NCI-H1048 (cell line): ENCODE measurements at places on chromosomes 12 and 14.
A peak's percentile ranks its signal among the peaks of the same experiment; 100 is the strongest.

DNA sequence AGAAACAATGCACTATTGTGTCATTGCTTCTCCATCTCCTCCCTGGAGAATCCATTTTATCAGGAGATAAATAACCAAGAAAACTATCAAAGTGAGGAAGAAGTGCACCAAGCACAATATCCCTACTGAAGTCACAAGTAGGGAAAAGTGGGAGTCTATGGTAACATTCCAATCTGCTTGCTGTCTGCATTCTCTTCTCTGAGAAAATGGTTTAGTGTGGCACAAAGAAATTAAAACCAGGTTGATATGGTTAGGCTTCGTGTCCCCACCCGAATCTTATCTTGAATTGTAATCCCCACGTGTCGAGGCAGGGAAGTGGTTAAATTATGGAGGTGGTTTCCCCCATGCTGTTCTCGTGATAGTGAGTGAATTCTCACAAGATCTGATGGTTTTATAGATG, 209.7 kb downstream of the PRKD1 start:
- no peak for DNase-seq

DNA sequence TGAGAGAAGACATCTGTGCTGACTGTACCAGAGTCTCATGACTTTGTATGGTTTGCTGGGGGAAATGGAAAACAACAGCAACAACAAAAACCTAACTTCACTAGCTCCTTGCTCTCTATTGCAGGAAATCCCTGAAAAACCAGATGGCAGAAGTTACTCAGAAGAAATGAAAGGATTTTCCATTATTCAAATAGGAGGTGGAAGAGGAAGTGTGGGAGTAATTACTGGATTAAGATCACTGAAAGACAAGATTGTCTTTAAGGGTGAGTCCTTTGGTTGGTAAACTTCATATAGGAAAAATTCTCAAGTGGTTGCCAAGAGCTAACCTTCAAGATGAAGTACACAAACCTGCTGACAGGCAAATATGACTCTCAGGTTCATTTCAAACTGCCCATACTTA, 391.9 kb upstream of the ATP2B1 start:
- DNase-seq = no peak

- DNase-seq = no peak
These were observed 15.2 kb downstream of the C12orf43 start for GRCh38 chr12:121001060-121001459.

GRCh38 chr14:20711261-20711660, 22.7 kb downstream of the ANG start:
- DNase-seq = no peak

DNA sequence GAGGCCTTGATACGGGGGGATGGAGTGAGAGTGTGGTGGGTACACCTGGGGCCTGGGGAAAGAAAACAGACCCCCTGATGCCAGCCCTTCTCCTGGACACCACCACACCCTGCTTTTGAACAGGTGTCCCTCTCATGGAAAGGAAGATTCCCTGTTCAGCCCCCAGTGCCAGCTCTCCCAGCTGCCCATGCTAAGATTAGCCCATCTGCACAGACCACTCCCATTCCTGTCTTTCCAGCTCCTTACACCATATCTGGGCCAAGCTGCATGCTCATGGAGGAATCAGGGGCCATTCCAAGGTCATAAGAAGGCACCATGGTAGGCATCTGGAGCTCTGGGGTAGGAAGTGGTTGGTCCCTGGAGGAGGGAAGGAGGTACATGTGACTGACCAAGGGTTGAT, 9.6 kb downstream of the NAB2 start:
- no peak for DNase-seq

GRCh38 chr12:51122844-51123243, 39.4 kb upstream of the CSRNP2 start:
- no peak for DNase-seq

GRCh38 chr12:104407438-104407837, 49.3 kb upstream of the CHST11 start:
- no peak for DNase-seq

DNA sequence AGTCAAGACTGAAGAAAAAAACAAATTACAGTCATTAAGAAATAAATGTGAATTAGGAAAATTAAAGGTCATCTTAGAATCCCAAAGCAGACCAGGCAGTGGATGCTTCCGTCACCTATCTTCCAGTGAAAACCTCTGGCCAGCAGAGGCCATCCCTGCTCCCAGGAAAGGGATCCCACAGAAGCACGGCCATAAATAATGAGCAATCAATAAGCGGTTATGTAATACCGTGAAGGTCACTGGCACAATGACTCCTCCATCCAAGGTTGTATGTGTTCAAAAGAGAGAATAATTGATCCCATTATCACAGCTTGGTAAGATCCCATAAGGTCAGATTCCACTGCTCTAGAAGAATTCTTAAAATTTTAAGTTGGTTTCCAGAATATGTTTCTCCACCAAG, 85.7 kb downstream of the PPP2R5E start:
- no peak for DNase-seq

DNA sequence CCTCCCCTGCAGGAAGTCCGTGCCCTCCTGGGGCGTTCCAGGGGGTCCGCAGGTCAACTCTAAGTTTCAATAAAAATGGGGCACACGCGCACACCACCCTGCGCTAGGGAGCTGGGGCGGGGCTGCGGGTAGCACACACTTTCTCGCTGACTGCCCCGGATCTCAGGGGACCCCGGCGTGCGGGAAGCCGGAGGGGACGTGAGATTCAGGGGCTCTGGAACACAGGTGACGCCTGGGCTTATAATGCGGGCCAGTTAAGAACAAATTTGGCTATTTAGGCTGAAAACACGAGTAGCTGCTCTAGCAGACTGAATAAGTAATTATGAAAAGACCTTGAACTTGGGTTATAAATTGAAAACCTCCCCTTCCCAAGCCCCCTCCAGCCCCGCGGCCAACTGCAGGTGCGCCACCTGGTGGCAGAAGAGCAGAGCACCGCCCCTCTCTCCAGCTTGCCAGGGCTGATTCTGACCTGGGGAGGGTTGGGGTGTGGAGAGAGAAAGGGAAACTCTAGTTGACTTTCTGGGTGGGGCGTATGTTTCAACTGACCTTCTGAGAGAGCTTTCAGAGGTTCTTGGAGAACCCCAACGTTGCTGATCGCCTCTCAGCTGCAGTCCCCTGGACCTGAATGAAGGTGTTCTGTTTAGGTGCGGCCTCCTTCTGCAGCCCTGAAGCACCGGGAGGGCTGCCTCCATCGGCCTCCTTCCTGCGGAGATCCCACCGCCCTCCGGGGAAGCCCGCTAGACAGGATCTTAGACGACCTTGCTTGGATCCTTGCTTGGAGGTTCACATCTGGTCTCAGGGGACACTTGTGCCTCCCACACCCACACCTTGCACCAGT, 118.4 kb upstream of the EVL start:
- no peak for DNase-seq

DNA sequence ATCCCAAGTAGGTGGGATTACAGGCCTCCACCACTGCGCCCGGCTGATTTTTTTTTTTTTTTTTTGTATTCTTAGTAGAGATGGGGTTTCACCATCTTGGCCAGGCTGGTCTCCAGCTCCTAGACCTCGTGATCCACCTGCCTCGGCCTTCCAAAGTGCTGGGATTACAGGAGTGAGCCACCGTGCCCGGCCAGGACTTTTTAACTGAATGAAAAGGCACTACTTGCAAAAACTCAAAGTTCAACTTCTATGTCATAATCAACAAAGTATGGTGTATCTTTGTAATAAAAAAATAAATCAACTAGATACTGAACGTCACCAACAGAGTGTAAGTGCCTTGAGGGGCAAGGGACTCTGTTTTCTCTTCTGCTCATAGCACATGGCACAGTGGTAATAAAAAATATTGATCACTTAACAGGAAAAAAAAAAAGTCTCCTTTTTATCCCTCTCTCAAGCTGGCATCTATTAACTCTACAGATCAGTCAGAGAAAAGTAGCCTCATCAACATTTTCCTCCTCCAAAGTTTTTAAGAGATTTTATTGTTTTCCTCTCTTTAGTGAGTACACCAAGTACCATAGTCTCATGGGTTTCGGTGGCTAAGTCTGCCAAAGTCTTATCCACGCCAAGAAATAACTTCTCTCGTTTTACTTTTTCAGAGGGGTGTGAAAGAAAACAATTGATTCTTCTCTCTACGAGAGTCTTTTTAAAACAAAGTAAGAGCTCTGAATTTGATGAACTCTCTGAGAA, 10.6 kb upstream of the FOXN3 start:
- DNase-seq = no peak

- no peak for DNase-seq
These were observed 1073.0 kb upstream of the FLRT2 start for GRCh38 chr14:84456946-84457345.

DNA sequence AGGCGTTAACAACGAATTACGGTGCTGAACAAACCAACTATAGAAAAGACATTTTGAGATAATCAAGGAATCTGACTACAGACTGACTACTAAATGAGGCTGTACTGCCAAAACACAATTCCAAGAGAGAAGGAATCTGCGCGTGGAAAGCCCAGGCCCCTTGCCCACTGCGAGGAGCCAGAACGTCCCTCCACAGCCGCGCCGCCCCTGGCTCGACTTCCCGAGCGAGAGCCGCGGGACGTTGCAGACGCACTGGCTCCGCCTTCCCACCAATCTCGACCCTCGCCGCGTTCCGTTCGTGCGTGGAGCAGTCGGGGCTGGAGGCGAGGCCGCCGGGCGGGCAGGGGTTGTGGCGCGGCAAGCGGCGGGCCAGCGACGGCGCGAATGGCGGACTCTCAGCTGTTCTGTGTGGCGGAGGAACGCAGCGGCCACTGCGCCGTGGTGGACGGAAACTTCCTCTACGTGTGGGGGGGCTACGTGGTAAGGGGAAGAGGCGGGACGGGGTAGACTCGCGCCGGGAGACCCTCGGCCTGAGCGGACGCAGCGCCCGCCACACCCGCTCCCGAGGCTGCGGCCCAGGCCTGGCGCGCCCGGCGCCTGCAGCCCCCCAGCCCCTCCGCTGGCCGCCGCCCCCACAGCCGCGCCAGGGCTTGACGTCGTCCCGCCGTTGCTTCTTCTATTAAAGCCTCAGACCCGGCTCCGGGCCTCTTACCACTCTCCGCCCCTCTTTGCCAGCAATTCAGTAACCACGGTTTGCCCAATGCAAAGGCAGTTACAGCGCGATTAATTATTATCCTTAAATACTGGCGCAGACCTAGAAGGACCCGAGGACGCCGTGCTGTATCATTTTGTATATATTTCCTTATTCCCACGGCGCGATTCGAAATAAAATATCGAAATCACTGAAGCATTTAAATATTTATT, at the start of gene KLHDC1:
Gene KLHDC1 (plus strand): TSS at position 310 of the 924 bp plus-strand sequence. CDS start 75 bp downstream, at position 385.
- peak; percentile 23 for DNase-seq

DNA sequence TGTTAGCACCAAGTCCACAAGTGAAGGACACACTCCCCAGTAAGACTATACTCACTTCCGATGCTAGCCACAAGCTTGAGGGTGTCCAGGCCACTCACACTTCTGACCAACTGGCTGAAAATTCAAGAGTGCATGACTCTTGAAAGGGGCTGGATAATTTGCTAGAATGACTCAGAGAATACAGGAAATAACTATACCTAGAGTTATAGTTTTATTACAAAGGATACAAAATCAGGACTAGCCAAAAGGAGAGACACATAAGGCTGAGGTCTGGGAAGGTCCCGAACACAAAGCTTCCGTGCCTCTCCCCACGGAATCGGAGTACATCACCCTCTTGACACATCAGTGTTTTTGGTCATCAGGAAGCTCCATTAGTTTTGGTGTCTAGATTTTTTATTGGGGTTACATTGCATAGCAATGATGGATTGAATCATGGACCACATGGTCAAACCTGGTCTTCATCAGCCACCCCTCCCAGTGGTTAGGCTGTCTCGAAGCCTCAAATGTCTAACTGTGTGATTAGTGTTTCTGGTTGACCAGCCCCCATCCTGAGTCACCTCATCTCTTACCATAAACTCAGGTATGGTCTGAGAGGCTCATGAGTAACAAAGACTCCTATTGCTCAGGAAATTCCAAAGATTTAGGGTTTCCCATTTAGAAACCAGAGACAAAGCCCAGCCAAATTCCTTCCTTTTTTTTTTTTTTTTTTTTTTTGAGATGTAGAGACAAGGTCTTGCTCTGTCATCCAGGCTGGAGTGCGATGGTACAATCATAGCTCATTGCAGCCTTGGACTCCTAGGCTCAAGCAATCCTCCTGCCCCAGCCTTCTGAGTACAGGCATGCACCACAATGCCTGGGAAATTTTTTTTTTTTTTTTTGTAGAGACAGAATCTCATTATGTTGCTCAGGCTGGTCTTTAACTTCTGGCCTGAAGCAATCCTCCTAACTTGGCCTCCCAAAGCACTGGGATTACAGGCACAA, 472.0 kb upstream of the TBX3 start:
- no peak for DNase-seq

GRCh38 chr12:68406134-68406576, 74.0 kb upstream of the MDM1 start:
- no peak for DNase-seq

DNA sequence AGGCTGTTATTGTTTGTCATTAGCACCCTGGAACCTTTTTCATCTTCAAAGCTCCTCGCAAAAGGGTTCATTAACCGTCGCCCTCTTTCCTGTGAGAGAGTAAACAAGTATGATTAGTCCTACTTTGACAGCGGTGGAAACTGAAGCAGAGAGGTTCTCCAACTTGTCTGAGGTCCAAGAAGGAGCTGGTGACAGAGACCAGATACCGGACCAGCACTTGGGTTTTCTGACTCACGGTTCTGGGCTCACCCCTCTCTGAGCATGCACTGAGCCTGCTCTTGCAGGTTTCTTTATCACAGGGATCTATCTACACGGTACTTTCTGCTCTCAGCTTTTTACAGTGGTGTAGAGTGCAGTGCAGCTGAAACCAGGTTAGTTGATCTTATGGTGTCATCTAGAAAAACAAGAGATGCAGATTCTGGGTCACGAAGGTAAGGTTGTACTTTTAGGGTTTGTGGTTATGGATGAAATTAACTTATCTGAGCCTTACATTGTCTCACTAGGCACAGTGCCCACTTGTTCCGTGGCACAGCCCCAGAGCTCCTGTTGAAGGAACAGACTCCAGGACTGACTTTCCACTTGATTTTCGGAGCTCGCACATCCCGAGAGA, 62.1 kb downstream of the PPP2R5C start:
- no peak for DNase-seq

- no peak for DNase-seq
These were observed 63.7 kb downstream of the FBXL14 start for GRCh38 chr12:1530592-1531152.

- no peak for DNase-seq
These were observed 242.4 kb upstream of the TBX3 start for GRCh38 chr12:114926341-114926740.

- no peak for DNase-seq
These were observed 69.3 kb upstream of the ADAMTS20 start for GRCh38 chr12:43621262-43621661.

- no peak for DNase-seq
These were observed 77.8 kb downstream of the VCPKMT start for GRCh38 chr14:50038398-50039119.

GRCh38 chr12:15538881-15539280, 216.6 kb downstream of the PTPRO start:
- DNase-seq = no peak
